ENCODE measurements at places on chromosomes 7 and 10.

- H3K4me3 ChIP-seq, result peak within 1 kb of the TSS; percentile 99
- H3K27ac ChIP-seq, result peak within 1 kb of the TSS; percentile 96
- no peaks in the 10 kb centered on the region for H3K27me3 ChIP-seq
- H3K36me3 ChIP-seq, result peaks cover 24% of the 10 kb centered on the region
- peak; percentile 4 for ATAC-seq
These were observed at the start of gene TRIM8 for GRCh38 chr10:102644066-102644645. TSS of gene TRIM8 (plus strand) at chr10:102644479. CDS start at chr10:102644618, 139 bp downstream.

- H3K27ac ChIP-seq, result no peak overlapping the region
- no peaks in the 10 kb centered on the region for H3K27me3 ChIP-seq
- H3K4me3 ChIP-seq, result no peak overlapping the region
- no peaks in the 10 kb centered on the region for H3K36me3 ChIP-seq
- ATAC-seq, result no peak
These were observed 1.2 kb upstream of the ZNF777 start for GRCh38 chr7:149462101-149462520.

DNA sequence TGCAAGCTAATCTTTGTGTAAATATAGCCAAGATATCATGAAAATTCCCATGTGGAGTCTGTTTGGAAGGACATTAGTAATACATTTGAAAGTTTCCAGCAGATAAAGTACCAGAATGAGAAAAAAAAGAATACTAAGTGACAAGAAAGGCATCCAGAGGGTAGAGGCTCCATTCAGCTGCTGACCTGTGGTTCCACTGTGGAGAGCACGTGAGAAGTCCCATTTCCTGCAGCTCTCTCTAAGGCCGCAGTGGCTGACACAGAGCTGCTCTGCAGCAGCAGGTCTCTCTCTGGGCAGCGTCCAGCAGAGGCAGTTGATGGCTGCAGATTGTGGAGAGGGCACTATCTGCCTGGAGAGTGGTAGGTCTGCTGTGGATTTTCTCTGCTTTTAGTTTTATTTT lies 100.1 kb upstream of the TMEM72 start:
- H3K27me3 ChIP-seq, result no peaks in the 10 kb centered on the region
- no peak for ATAC-seq
- no peak overlapping the region for H3K27ac ChIP-seq
- no peak overlapping the region for H3K4me3 ChIP-seq
- H3K36me3 ChIP-seq, result no peaks in the 10 kb centered on the region

- ATAC-seq, result no peak
- H3K27ac ChIP-seq, result no peak overlapping the region
- H3K4me1 ChIP-seq, result no peaks in the 10 kb centered on the region
- H3K27me3 ChIP-seq, result peaks cover 11% of the 10 kb centered on the region
- H3K4me3 ChIP-seq, result no peak overlapping the region
These were observed 118.6 kb downstream of the PON1 start for GRCh38 chr7:95205665-95206225.

DNA sequence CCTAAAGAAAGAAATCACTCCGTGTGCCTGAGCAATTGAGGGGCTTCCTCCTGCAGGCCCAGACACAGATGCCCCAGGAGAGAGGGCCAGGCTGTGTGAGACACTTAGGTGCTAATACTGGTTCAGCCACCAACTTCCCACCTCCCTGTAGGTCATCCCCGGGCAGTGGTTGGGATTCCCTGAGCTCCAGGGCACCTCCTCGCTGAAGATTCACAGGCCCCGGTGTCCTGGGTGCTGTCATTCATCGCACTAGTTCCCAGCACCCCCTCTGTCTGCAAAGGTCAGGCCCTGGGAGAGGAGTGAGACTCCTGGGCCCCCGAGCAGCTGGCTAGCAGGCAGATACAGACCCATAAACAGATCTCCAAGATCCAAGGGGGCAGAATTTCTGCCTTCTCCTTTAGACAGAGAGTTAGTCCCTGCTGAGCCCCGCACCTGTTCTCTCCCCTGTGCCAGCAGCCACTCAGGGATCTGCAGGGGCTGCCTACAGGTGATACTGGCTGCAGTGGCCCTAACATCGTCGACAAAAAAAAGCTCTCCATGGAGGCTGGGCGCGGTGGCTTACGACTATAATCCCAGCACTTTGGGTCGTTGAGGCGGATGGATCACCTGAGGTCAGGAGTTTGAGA lies 38.2 kb upstream of the GTF2I start:
- no peaks in the 10 kb centered on the region for H3K36me3 ChIP-seq
- no peak overlapping the region for H3K27ac ChIP-seq

- no peak for ATAC-seq
- H3K27ac ChIP-seq, result no peak overlapping the region
- H3K36me3 ChIP-seq, result no peaks in the 10 kb centered on the region
- H3K4me1 ChIP-seq, result peaks cover 11% of the 10 kb centered on the region
- peak overlapping the region; percentile 34 for H3K4me3 ChIP-seq
These were observed 551 bp downstream of the KCND2 start for GRCh38 chr7:120273476-120273975.
